Activated CD8-positive, alpha-beta T cell treated with anti-CD3 and anti-CD28 coated beads for 36 hours (primary cell): ENCODE measurements at places on chromosomes 5 and 9. TPM values are rescaled to one million over a fixed set of nuclear protein-coding genes. Genes with fewer than 3 reads are reported as not detected.

Gene PCDHA12
- total RNA-seq: not detected

Gene TSSK1B
- not detected for total RNA-seq

Gene EPB41L4A
- 0.25 TPM for total RNA-seq

Gene GBGT1
- 3.6 TPM for total RNA-seq

Gene TAF11L5
- total RNA-seq: not detected

Gene GRM6
- total RNA-seq: not detected

Gene FOXD1
- 1.5 TPM for total RNA-seq

Gene EQTN
- not detected for total RNA-seq

Gene LTC4S
- total RNA-seq: 1.3 TPM

Gene IGFBPL1
- not detected for total RNA-seq

Gene ADAMTS2
- not detected for total RNA-seq

Gene NPM1
- 3,498 TPM for total RNA-seq

Gene RNF208
- total RNA-seq: 10.4 TPM

Gene CDC14B
- total RNA-seq: 0.27 TPM

Gene GZMA
- 18.2 TPM for total RNA-seq

Gene SLC6A19
- not detected for total RNA-seq

Gene PCDHGA4
- total RNA-seq: not detected

Gene SLC36A3
- total RNA-seq: not detected

Gene PCDHA7
- not detected for total RNA-seq

Gene OR1Q1
- total RNA-seq: not detected

Gene DTWD2
- total RNA-seq: 6.7 TPM

Gene BARHL1
- not detected for total RNA-seq

Gene PPP2R2B
- 0.56 TPM for total RNA-seq

Gene LCP2
- 243 TPM for total RNA-seq

Gene MARCOL
- total RNA-seq: not detected

Gene OBP2B
- not detected for total RNA-seq

Gene LEAP2
- 3.0 TPM for total RNA-seq

Gene ANKRD18A
- 2.3 TPM for total RNA-seq

Gene OR1J2
- not detected for total RNA-seq

Gene CBY3
- total RNA-seq: 0.47 TPM

Gene FOXD4
- not detected for total RNA-seq

Gene NPR3
- total RNA-seq: 0.05 TPM

Gene ANXA1
- total RNA-seq: 36.5 TPM

Gene NIPAL4
- total RNA-seq: 0.72 TPM

Gene GSN
- total RNA-seq: 2.2 TPM

Gene PCDHGA11
- not detected for total RNA-seq

Gene IL9
- total RNA-seq: not detected

Gene CARTPT
- not detected for total RNA-seq

Gene FBP1
- 1.2 TPM for total RNA-seq

Gene NSUN2
- total RNA-seq: 111 TPM

Gene SEMA5A
- not detected for total RNA-seq

Gene CCDC183
- total RNA-seq: 0.20 TPM

Gene FRMD3
- total RNA-seq: 1.1 TPM

Gene C5orf34
- 9.1 TPM for total RNA-seq
